ENCODE measurements at places on chromosomes 4 and X. TPM values are rescaled to one million over a fixed set of nuclear protein-coding genes. Genes with fewer than 3 reads are reported as not detected.

CCNG2 gene
- total RNA-seq: 84.8 TPM

SPANXD gene
- total RNA-seq: not detected

MGAT4D gene
- total RNA-seq: not detected

FTHL17 gene
- not detected for total RNA-seq

MAGEA2B gene
- total RNA-seq: not detected

- DNase-seq: no peak
These were observed 107.0 kb downstream of the IQCM start for GRCh38 chr4:149708513-149709130.

DNA sequence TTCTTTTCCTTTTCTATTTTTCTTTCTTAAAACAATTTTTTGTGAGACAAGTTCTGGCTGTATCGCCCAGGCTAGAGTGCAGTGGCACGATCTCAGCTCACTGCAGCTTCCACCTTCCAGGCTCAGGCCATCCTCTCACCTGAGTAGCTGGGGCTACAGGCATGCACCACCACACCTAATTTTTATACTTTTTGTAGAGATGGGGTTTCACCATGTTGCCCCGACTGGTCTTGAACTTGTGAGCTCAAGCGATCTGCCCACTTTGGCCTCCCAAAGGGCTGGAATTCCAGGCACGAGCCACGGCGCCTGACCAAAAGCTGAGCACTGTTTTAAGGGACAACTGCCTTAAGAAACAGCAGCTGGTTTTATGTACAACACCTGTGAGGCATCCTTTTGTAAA is 9.3 kb upstream of the NAT8L start:
- DNase-seq: no peak

DNA sequence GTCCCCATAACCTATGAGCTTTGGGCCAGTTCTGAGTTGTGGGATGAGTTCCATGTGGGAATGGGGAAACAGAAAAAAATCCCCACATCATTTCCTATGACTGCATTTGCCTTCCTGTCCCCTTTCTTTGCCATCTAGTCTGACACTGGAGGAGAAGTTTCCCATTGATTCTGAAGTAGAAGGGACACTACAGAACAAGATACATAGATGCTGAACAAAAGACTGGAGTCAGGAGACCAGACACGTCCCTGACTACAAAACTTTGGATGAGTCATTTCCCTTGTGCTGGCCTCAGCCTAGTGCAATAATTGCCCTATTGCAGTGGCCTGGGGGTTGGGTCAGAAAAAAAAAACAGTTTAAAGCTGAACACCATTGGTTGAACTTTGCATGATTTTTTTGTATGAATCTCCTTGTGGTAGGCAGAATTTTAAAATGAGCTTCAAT is 22.1 kb downstream of the BEX3 start:
- DNase-seq: no peak

DNA sequence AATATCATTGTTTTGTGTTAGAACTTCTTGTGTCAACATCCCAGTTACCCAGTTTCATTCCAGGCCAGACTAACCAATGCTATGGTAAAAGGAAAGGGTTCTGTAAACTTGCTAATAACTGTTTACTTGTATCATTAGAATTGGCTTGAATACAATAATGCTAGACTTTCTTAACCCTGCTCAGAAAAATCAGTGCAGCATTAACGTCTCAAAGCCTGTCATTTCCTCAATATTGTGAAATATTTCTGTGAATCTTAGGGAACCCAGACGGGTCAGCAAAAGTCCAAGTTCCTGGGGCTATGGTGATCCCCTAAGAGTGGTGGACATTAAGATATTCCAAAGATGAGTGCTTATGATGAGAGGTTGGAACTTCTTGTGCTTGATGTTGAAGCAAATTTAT is 541.2 kb upstream of the MAGEB18 start:
- DNase-seq: no peak

GRCh38 chr4:132001542-132001941 is 1147.6 kb upstream of the PCDH10 start:
- no peak for DNase-seq

GRCh38 chr4:112766422-112766821 is 129.5 kb downstream of the LARP7 start:
- no peak for DNase-seq

DNA sequence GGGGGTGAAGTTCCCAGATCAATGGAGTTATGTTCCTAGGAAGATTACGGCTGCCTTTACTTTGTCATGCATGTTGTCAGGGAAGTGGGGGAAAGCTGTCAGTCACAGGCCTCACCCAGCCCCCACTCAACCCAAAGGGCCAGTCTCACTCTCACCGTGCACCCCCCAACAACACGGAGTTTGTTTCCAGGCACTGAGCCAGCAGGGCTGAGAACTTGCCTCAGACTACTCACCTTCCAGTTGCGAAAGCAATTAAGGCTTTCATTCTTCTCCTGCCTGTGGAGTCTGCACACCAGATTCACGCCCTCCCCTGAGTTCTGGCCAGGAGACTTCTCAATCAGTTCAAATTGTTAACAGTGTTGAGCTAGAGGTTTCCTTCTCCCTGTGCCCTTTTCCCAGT is 114.3 kb downstream of the SH3BGRL start:
- no peak for DNase-seq

DNA sequence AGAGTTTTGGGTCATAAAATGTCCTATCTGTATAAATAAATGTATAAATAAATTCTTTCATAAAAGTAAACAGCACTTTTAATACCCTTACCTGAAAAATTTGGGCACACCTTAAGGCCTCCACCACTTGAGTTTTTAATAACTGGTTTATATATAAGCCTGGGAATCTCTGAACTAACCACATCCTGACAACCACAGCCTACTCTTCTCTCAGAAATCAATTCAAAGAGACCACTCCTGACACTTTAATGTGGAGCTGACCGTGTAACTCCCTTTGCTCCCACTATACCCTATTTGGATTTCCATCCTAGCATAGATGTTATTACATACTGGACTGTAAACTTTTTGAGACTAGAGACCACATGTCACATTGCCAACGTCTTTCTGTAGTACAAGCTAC is 3.5 kb downstream of the FBXL5 start:
- DNase-seq: no peak

DNA sequence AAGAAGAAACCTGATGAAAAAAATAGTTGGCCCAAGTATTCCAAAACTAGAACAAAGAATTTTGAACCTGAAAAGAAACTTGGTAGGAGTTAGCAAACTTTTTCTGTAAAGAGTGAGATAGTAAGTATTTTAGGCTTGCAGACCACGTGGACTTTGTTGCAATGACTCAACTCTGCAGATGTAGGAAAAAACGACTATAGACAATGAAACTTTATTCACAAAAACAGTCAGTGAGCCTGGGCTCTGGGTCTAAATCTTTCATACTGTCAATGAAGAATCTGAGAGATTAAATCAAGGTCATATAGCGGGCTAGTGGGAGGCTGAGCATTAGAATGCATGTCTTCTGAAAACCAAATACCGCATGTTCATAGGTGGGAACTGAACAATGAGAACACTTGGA is 23.0 kb downstream of the SH3D19 start:
- no peak for DNase-seq

DNA sequence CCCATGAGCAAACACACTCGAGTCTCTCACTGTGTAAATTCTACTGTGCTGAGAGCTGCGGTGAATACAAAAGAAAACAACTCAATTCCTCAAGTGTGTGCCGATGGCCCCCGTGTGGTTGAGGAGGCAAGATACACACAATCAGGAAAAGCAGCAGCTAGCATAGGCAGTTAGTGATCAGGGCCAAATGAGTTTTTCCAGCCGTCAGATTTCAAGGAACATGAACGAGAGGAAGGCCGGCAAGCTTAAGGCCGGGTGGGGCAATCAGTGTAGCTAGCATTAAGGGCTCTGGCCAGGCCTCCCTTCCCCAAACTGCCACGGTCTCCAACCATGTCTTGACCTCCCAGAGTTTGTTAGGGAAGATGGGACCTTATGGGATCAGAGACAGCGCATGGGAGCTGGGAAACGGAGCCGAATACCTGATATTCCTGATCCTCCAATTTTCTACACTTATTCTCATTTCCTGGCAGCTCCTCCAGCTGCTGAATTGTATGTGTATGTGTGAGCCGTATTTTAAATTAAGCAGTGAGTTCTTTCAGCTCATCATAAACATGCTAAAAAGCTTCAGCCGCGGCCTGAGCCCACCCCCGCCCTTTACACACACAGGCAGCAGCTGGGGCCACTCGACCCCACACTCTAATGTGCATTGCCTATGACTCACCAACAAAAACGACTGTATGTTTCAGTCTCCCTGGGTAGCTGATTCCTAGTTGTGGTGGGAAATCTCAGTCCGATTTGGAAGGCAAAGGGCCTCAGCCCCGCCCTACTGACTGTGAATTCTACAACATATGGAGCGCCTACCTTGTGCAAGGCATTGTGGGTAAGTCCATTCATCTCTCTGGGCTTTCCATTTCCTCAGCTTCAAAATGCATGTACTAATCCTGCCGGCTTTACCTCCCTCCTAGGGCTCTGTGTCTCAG is 59.9 kb downstream of the RTL9 start:
- DNase-seq: peak; percentile 23

DNA sequence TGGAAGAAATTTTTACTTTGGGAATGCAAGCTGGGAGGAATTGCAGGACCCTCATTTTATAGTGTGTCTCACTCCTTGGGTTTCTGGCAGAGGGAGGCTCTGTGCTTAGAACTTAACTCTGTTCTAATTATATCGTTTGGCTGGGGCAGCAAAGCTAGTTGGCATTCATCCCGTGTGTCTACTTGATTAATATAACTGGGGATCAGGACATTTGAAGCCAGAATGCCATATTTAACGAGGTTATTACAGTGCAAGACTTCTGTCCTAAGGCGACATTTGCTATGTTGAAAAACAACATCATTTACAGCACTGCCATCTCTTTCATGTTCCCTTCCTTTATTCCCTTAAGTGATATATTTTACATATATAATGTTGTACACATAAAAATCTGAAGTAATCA is 179.1 kb upstream of the TBC1D9 start:
- peak; percentile 74 for DNase-seq
